ENCODE measurements at places on chromosomes 3 and 15.

DNA sequence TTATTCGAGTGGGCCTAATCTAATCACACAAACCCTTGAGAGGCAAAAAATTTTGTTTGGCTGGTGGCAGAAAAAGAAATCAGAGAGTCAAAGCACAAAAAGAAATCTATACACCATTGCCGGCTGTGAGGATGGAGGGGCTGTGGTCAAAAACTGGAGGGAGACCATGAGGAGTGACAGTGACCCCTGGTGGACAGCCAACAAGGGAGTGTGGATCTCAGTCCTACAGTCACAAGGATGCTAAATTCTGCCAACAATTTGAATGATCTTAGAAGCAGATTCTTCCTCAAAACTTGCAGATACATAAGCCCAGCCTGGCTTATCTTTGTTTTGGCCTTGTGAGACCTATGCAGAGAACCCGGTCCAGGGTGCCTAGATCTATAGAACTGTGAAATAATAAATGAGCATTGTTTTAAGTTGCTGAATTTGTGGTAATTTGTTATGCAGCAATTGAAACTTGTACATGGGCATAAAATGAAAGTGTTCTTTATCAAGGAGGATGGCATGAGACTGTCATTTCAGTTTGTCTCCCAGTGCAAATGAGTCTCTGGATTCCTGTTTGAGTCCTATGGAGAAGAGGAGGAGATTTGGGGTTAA lies 103.0 kb upstream of the ARHGEF26 start:
- peak; percentile 4 for DNase-seq

DNA sequence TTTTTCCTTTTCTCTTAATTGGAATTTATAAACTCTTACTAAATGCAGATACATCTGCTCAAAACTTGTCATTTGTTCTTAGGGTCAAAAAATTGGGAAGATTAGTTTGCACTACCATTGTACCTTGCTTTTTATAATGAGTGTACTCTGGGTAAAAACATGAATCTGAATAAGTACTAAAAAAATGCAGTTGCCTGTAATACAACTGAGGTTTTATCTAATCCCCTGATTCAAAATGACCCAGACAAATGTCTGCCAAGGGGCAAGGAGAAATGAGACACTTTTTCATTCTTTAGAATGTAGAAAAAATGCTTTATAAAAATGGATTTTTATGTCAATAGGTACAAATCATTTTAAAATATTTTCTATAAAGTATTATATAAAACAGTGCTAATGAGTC lies 42.4 kb downstream of the RASA2 start:
- no peak for DNase-seq

- no peak for DNase-seq
Measured at GRCh38 chr15:96362011-96362754, 31.7 kb downstream of the NR2F2 start.

- no peak for DNase-seq
Measured at GRCh38 chr3:177263615-177264368, 66.5 kb upstream of the TBL1XR1 start.

GRCh38 chr15:98909968-98910885 lies 97.4 kb downstream of the PGPEP1L start:
- no peak for DNase-seq

DNA sequence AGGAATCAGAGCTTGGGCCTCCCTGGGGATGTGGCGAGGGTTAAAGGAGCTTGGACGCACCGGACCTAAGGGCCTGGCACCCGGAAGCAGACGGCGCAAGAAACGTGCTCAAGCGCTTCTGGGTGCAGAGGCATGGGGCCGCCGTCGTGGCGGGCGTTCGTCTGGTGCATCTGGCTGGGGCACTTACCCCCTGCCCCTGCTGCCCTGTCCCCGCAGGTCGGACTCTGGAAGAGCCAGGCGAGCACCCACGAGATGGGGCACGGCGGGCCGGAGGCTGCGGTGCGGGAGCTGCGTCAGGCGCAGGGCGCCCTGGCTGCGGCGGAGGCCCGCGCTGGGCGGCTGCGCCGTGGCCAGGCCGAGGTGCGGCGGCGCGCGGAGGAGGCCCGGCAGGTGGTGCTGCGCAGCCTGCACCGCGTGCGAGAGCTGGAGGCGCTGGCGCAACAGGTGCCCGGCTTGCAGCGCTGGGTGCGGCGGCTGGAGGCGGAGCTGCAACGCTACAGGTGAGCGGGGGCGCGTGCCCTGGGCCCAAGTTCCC lies 2.5 kb downstream of the EFCC1 start:
- DNase-seq = no peak

DNA sequence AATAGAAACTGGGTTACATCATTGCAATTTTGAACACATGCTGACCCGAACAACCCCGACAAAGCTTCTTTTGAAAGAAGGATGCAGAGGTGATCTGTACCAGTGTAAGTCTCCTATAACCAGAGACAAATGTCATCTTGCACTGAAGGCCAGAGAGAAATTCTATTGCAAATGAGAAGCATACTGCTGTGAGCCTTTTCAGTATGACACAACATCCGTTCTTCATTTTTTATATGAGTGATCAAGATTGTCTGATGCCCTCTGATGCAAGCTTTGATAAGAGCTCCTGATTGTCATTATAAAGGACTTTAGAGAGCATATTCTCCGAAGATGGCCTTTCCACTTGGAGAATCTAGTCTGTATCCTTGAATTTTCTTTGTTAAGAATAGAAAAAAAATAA lies 36.9 kb downstream of the PCOLCE2 start:
- no peak for DNase-seq

DNA sequence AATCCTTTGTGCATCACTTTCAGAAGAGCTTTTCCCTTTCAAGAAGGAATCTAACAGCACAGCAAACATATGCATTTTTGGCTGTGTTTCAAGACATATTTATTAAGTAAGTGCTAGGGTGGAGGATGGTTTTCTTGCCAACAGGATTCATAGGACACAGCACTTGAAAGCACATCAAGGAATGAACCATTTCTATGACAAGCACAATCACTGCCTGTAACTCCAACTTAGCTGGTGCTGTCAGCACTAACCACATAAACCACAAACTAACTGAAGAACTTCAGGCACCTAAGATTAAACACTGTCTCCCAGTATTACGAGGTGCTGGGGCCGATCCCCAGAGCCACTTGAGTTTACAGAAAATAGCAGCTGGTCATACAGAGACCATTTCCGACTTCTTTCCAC lies 35.4 kb upstream of the SPRED1 start:
- peak; percentile 26 for DNase-seq

- DNase-seq = no peak
Measured at GRCh38 chr15:33419701-33420100, 108.9 kb downstream of the RYR3 start.

GRCh38 chr15:81959196-81959595 lies 86.6 kb downstream of the MEX3B start:
- no peak for DNase-seq

- DNase-seq = no peak
Measured at GRCh38 chr15:91289324-91289723, 189.3 kb downstream of the SV2B start.

Data from hepatic stellate cell (primary cell).